ENCODE measurements at places on chromosomes 5 and 9.

- DNase-seq: no peak
Observed at GRCh38 chr9:20854444-20854843, 170.4 kb downstream of the FOCAD start.

DNA sequence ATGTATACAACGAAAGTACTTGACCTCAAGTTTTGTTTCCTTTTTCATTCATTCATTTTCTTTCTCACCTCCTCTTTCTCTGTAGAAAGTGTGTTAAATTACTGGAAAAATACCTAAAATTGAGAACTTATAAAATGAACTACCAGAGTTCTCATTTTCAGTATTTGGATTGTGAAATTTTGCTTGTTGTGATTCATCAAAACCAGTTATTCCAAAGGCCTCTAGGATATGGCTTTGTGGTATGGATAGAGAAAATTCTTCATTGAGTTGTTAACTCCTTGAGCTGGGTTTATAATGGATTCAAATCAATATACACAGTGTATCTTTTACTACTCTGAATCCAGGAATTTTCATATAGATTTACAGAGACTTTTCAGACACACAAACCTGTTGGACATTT lies 287.6 kb downstream of the KDM4C start:
- DNase-seq: no peak

- DNase-seq: no peak
Observed at GRCh38 chr9:23789529-23790254, 36.3 kb downstream of the ELAVL2 start.

GRCh38 chr5:80177236-80177635 lies 78.6 kb downstream of the SERINC5 start:
- DNase-seq: no peak

- no peak for DNase-seq
Observed at GRCh38 chr9:127794001-127794791, 8.4 kb downstream of the CDK9 start.

Data from glomerular endothelial cell (primary cell).